Kidney (tissue), 22 donors: ENCODE measurements at places on chromosomes 13 and 19. TPM values are rescaled to one million over a fixed set of nuclear protein-coding genes. Genes with fewer than 3 reads are reported as not detected.

The ZNF546 gene
- total RNA-seq: 7.3 TPM

The CACNG6 gene
- not detected for total RNA-seq

The LILRA1 gene
- total RNA-seq: 2.2 TPM

The THAP8 gene
- 3.7 TPM for total RNA-seq

The TMEM38A gene
- 5.8 TPM for total RNA-seq

The ADGRE2 gene
- 10.4 TPM for total RNA-seq

The AZU1 gene
- 0.50 TPM for total RNA-seq

The OR7A5 gene
- total RNA-seq: not detected

GRCh38 chr13:91134803-91135184, 212.7 kb upstream of the MIR17HG start:
- no peaks in the 10 kb centered on the region for H3K27me3 ChIP-seq
- H3K36me3 ChIP-seq: no peaks in the 10 kb centered on the region
- no peak for DNase-seq
- H3K4me1 ChIP-seq: no peaks in the 10 kb centered on the region
- H3K27ac ChIP-seq: no peak overlapping the region

DNA sequence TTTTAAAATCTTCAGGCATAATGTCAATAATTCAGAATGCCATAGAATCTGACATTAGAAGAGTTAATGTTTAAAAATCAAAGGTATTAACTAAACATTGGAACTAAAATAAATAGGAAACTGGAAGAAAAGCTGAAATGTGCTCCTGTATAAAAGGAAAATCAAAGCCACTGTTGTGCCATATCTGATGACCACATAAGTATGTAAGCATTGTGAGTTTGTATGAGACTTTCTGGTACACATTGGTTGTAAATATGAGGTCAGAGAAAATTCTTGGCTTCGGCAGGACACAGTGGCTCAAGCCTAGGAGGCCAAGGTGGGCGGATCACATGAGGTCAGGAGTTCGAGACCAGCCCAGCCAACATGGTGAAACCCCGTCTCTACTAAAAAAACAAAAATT, 48.3 kb upstream of the INTS6 start:
- no peaks in the 10 kb centered on the region for H3K27me3 ChIP-seq
- no peak overlapping the region for H3K27ac ChIP-seq
- peaks cover 3% of the 10 kb centered on the region for H3K4me1 ChIP-seq
- H3K4me3 ChIP-seq: no peak overlapping the region
- no peak for DNase-seq
- H3K36me3 ChIP-seq: no peaks in the 10 kb centered on the region

DNA sequence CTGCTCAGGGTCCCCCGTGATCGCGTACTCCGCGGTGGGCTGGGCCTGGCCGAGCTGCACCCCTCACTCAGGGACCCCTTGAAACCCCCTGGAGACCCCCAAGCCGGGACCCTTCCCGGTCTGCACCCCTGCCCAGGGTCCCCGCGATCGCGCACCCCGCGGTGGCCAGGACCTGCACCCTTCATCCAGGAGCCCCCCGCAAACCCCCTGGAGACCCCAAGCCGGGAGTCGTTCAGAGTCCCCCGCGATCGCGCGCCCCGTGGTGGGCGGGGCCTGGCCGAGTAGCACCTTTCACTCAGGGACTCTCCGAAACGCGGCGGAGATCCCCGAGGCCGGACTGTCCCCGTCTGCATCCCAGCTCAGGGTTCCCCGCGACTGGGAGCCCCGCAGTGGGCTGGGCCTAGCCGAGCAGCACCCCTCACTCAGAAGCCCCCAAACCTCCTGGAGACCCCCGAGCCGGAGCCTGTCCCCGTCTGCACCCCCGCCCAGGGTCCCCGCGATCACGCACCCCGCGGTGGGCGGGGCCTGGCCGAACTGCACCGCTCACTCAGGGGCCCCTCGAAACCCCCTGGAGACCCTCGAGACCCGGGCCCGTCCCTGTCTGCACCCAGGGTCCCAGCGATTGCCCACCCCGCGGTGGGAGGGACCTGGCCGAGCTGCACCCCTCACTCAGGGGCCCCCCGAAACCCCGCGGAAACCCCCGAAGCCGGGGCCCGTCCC, 748 bp downstream of the LMNB2 start:
- peak overlapping the region; percentile 57 for H3K4me3 ChIP-seq
- peaks cover 2% of the 10 kb centered on the region for H3K4me1 ChIP-seq
- no peaks in the 10 kb centered on the region for H3K27me3 ChIP-seq
- peak; percentile 88 for DNase-seq

- no peaks in the 10 kb centered on the region for H3K27me3 ChIP-seq
- no peak overlapping the region for H3K4me3 ChIP-seq
- no peaks in the 10 kb centered on the region for H3K36me3 ChIP-seq
- no peak overlapping the region for H3K27ac ChIP-seq
Measured at GRCh38 chr13:47548294-47548840, 452.7 kb downstream of the SUCLA2 start.

DNA sequence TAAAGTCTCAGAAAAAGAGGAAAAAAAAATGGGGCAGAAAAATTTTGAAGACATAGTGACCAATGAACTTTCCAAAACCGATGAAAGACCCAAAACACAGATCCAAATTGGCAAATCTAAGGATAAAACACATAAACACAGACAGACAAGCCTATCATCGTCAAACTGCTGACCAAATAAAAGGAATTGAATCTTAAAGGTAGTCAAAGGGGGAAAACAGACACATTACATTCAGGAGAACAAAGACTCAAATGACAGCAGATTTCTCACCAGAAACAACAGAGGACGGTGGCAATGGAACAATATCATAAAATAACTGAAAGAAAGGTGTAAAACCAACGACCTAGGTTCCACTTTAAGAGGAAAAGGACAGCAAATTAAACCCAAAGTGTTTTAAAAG, 10.2 kb downstream of the RBM26 start:
- no peaks in the 10 kb centered on the region for H3K27me3 ChIP-seq
- peaks cover 15% of the 10 kb centered on the region for H3K4me1 ChIP-seq
- DNase-seq: no peak
- H3K27ac ChIP-seq: no peak overlapping the region
- H3K36me3 ChIP-seq: no peaks in the 10 kb centered on the region
- H3K4me3 ChIP-seq: no peak overlapping the region

GRCh38 chr13:114219392-114219791, 15.3 kb upstream of the CDC16 start:
- no peak overlapping the region for H3K4me3 ChIP-seq
- no peak overlapping the region for H3K27ac ChIP-seq
- no peaks in the 10 kb centered on the region for H3K27me3 ChIP-seq
- H3K36me3 ChIP-seq: no peaks in the 10 kb centered on the region
- H3K4me1 ChIP-seq: no peaks in the 10 kb centered on the region

DNA sequence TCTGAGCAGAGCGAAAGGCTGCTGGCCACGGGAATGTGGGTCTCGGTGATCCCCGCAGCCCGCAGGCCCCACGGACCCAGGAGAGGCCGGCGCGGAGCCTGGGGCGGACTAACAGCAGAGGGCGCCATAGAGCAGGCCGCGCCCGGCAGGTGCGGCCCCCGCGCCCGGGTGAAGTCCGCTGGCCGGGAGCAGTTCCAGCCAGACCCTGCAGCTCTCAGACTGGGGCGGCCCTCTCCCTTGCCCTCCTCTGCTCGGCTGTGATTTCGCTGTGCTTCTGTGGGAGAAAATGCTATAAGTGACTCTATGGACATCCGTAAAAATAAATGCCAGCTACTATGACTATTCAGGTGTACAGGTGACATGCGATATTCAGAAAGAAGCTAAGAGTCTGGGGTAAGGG, 37.7 kb downstream of the GSX1 start:
- peaks cover 10% of the 10 kb centered on the region for H3K27me3 ChIP-seq
- H3K36me3 ChIP-seq: no peaks in the 10 kb centered on the region
- H3K27ac ChIP-seq: no peak overlapping the region
- no peaks in the 10 kb centered on the region for H3K4me1 ChIP-seq
- DNase-seq: peak; percentile 78

- H3K27me3 ChIP-seq: peaks cover 10% of the 10 kb centered on the region
- H3K36me3 ChIP-seq: no peaks in the 10 kb centered on the region
- H3K4me1 ChIP-seq: no peaks in the 10 kb centered on the region
- H3K4me3 ChIP-seq: no peak overlapping the region
- DNase-seq: no peak
Measured at GRCh38 chr19:30249911-30250310, 122.3 kb upstream of the ZNF536 start.

GRCh38 chr13:109778102-109778542, 8.3 kb downstream of the IRS2 start:
- H3K27ac ChIP-seq: no peak overlapping the region
- peak overlapping the region; percentile 69 for H3K4me3 ChIP-seq
- no peaks in the 10 kb centered on the region for H3K27me3 ChIP-seq
- peaks cover 22% of the 10 kb centered on the region for H3K4me1 ChIP-seq
- no peaks in the 10 kb centered on the region for H3K36me3 ChIP-seq

- H3K36me3 ChIP-seq: no peaks in the 10 kb centered on the region
- peak within 1 kb of the TSS; percentile 85 for H3K4me3 ChIP-seq
- H3K27ac ChIP-seq: peak within 1 kb of the TSS; percentile 25
- no peaks in the 10 kb centered on the region for H3K4me1 ChIP-seq
Measured at GRCh38 chr13:113758651-113759524, at the start of gene TMEM255B. Gene TMEM255B (plus strand): TSS chr13:113759226. CDS start chr13:113759270, 44 bp downstream.

GRCh38 chr13:76160961-76161925, 525.1 kb downstream of the LMO7 start:
- H3K36me3 ChIP-seq: no peaks in the 10 kb centered on the region
- no peak overlapping the region for H3K4me3 ChIP-seq
- H3K27ac ChIP-seq: no peak overlapping the region
- DNase-seq: no peak
- no peaks in the 10 kb centered on the region for H3K4me1 ChIP-seq
- H3K27me3 ChIP-seq: no peaks in the 10 kb centered on the region

- H3K4me1 ChIP-seq: peaks cover 11% of the 10 kb centered on the region
- no peak for DNase-seq
- no peak overlapping the region for H3K27ac ChIP-seq
- no peaks in the 10 kb centered on the region for H3K27me3 ChIP-seq
- no peak overlapping the region for H3K4me3 ChIP-seq
Measured at GRCh38 chr19:14107581-14108461, 9.7 kb downstream of the PRKACA start.
